Stimulated activated CD4-positive, alpha-beta T cell treated with anti-CD3 and anti-CD28 coated beads, TNF-alpha, amount 100 ng/mL, for 24 hours (primary cell): ENCODE measurements at places on chromosomes 1 and 21.
A peak's percentile ranks its signal among the peaks of the same experiment; 100 is the strongest.

DNA sequence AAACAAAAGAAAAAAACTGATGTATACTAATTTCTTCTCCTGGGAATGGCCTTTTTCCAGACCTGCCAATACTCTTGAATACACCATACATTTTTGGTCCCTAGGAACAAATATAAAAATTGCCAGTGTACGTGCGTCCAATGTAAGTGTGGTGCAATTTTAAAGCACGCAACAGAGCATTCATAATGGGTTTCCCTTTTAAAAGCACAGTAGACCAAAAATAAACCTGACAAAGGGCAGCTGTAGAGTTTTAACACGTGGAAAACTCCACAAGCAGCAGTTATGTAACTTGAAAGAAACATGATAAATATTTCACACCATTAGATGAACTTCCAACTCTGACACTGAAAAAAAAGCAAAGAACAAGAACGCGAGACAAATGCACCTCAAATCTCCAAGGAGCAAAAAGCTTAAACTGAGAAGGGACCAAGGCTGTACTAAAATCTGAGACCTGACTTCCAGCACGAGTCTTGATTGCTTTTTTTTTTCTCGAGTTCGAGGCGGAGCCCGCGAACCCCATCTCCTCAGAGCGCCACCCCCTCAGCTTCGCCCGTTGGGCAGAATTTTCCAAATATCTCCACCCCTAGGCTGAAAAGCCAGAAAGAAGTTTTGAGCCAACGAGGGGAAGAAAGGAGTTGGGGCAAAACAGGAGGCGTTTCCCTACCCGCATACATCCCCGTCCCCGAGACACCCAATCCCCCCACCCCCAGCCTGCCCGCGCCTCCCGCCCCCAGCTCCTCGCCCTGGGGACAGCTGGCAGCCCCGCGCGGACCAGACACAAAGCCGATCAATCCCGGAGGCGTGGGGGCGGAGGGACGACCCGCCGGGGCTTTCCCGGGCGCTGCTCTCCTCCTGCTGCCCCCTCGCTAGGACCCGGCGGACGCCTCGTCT lies at the start of gene JAM2:
Gene JAM2, plus strand, starts transcription at position 599 of the 891 bp plus-strand sequence. CDS start 564 bp downstream, outside the sequence.
- peak; percentile 4 for DNase-seq

DNA sequence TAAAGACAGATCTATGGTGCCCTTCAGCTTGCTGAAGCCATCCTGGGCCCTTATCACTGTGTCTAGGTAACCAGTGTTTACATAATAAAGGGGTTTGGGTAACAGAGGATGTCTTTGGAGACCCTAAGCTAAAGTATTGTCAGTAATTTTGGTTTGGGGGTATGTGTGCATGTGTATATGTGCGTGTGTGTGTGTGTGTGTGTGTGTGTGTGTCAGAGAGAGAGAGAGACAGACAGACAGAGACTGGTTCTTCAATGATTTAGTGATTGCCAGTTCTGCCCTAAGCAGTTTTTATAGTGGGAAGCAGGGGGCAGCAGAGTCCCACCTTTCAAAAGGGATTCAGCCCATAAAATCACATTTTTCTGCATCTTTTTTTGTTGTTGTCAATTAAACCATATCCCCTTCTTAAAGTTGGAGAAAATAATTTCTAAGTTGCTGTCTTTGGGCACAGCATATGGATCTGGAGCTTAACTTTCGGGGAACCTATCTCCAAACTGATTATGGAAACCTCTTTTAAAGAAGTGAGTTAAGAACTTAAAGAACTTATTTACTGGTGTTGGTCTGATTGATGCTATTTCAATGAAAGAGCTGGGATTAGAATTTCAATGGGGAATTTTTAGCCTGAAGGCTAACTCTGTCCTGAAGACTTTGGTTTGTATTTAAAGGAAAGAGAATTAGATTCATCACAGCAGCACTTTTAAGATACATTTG lies 51.1 kb downstream of the ZNF326 start:
- DNase-seq, result peak; percentile 2

DNA sequence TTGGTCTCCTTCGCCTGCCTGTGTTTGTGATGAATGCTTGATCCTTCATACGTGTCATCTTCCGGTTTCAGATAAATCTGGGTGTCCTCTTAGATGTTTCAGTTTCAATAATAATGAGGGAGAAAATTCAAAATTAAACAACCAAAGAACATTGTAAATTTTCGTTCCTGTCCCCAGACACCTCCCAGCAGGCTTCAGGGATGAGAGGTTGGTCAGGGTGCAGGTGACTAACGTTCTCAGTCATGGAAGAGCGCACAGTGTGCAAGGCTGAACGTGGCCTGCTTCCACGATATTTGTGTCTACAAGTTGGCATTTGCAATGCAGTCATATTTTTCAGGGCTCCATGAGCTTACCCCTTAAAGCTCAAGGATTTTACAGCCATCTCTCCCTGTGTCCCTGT lies 147.1 kb upstream of the ARHGEF16 start:
- no peak for DNase-seq

DNA sequence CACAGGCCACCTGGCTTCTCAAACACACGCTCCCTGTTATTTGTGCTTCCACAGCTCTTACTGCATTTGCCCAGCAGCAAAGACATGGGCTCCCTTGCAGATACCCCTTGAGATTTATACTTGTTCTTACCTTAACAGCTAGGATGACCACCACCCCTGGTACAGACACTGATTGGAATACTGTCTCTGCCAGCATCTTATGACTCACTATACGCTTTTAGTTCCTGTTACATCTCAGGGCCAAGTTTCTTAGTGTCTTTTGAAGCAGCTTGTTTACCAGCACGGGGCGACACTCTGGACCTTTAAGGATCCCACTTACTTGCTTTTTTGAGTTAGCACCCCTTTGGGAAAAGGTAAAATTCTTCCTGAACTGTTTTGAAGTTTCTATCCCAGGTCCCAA lies 874.8 kb downstream of the KCNT2 start:
- DNase-seq, result no peak

DNA sequence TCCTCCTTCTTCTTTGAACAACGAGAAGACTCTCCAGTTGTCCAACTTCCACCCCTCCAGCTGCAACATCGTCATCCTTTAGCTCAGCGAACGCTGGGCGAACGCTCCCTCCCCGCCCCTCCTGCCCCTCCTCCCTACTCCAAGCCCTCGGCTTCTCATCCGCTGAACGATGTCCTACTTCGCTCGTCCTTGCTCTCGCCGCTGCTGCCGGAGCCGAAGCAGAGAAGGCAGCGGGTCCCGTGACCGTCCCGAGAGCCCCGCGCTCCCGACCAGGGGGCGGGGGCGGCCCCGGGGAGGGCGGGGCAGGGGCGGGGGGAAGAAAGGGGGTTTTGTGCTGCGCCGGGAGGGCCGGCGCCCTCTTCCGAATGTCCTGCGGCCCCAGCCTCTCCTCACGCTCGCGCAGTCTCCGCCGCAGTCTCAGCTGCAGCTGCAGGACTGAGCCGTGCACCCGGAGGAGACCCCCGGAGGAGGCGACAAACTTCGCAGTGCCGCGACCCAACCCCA lies at the start of gene BCAN:
Gene BCAN, plus strand, starts transcription at position 357 of the 504 bp plus-strand sequence. CDS start 3,938 bp downstream, outside the sequence.
- DNase-seq, result no peak

GRCh38 chr1:35345439-35345981 lies 77.0 kb downstream of the ZMYM4 start:
- DNase-seq, result no peak

DNA sequence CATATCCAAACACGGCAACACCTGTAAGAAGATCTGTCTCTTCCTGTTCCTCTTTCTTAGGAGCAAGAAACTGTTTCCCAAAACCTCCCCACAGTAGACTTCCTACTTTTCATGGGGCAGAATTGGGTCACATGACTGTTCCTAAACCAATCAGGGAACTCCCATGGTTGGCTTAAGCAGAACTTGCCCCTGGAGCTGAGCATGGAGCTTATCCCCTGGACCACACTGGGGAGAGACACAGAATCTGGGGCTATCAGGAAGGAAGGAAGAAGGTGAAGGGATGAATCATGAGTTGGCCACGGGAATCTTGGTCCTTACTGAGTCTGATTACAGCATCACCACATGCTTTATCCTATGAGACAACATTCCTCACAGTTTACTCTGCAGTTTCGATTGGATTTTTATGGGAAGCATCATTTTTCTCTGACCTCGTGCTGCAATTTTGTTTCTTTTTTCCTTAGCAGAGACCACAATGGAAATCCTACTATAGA lies 81.8 kb downstream of the CDC7 start:
- no peak for DNase-seq

DNA sequence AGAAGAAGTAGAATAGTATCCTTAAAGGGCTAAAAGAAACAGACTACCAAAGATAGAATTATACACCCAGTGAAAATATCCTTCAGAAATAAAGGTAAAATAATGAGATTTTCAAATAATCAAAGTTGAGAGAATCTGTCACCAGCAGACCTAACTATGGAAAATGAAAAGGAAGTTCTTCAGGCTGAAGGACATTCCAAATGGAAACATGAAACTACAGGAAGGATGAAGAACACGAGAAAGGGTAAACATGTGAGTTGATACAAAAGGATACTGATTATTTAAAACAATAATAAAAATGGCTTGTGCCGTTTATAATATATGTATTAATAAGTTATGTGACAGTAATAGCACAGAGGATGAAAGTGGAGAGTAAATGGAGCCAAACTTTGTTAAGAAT lies 57.1 kb upstream of the SLFNL1 start:
- DNase-seq, result no peak

GRCh38 chr1:78607334-78607927 lies 12.8 kb upstream of the IFI44L start:
- no peak for DNase-seq

DNA sequence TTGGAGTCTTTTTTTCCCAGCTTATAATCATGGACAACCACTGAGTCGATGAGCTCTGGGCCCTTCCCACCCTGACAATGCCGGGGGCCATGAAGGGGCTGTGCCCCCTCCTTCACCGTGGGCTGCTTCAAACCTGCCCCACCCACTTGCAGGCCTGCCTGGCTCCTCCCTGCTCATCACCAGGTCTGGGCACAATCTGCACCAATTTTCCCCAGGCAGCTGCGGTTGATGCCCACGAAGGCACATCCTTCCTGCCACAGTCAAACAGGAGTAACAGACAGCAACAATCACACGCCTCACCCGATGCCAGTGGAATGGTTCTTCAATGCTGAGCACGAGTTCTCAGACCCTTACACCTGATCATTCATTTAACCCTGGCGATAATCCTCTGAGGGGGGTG lies 18.9 kb downstream of the PGLYRP3 start:
- no peak for DNase-seq

DNA sequence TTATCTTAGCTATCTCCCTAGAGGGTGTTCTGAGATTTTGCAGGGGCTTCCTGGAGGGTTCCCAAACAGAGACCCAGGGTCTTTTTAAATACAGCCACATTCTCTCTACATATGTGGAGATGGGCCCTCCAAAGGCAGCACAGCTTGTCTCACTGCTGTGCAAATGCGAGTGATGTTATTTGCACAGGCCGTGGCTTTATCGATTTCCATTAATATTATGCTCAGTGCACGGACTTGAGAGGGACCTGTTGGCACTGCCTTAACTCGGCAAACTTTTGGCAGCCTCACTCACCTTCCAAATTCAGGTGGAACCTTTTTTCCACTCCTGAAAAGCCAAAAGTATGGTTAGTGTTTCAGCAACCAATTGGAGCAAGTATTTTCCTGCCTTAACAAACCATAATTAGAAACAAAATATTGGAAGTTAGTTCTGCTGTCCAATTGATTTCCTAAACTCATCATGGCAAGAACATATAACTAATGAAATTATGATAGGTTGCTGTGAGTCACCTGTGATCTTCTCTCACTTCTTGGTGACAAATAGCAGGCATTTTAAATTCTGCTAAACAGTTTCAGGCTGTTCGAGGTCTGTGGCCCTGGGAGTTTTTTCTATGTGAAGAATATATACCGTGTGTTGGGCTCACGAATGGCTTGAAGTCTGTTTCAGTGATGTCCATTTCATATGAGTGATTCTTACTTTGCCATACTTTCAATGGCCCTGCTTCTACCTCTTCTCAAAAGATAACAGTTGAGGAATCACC lies 10.9 kb downstream of the LHX9 start:
- no peak for DNase-seq

GRCh38 chr1:9119745-9120144 lies 9.2 kb downstream of the GPR157 start:
- DNase-seq, result no peak
